ENCODE measurements at places on chromosomes 3 and 15.

GRCh38 chr3:69020424-69020823 lies 6.9 kb upstream of the EOGT start:
- no peak for DNase-seq

GRCh38 chr3:8839607-8840325 lies 70.4 kb upstream of the OXTR start:
- no peak for DNase-seq

DNA sequence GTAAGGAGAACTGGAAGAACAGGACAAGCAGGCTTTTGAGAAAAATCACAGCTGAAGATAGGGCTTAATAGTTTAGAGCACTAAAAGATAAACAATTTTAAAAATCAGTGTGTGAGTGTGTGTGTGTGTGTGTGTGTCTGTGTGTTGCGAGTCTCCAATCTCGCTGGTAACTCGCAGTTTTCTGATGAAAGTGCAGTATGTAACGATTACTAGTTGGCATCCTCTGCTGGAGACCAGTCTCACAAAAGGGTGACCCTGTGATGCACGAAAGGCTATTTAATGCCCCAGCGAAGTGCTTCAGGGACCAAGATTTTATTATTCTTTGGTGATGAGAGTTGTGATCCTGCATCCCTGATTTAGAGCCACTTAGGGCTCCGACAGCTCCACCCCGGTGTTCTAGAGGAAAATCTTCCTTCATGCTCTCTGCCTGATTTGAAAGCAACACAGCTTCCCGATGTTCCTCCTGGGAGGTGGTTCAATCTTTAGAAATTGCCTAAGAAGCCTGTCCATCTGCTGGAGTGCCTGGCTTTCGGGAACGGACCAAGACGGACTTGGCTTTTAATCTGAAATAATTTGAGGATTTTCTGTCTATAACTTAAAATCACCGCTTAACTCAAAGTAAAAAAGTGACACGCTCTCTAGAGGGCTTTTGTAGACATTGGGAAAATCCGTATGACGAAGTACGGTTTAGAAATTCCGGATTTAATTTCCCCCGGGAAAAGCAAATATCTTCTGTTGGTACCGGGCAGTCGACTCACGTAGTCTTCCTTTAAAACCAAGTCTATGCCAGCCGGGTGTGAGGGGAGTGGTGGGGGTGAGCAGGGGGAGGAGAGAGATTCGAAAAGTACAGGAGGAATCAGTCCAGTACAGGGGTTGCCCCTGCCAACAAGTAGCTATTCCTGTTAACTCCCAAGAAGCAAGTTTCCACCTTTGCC lies 1.1 kb upstream of the ALCAM start:
- no peak for DNase-seq

DNA sequence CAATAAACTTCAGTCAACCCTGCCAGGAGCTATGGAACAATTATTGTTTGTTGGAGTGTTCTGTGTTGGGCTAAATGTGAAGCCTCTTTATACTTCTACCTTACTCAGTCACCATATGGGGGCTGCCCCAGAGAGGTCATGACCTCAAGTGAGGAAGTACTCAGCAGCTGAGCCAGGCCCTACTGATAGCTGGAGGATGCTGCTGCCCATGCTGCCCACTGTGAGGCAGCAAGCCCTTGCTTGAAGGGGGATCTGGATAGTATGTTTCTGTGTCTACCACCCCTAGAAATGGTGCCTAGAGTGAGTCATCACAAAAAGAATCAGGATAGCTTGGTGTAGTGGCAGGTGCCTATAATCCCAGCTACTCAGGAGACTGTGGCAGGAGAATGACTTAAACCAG lies 4.5 kb upstream of the RPL24 start:
- DNase-seq, result no peak

- no peak for DNase-seq
Measured at GRCh38 chr15:48814286-48814685, 3.4 kb upstream of the CEP152 start.

DNA sequence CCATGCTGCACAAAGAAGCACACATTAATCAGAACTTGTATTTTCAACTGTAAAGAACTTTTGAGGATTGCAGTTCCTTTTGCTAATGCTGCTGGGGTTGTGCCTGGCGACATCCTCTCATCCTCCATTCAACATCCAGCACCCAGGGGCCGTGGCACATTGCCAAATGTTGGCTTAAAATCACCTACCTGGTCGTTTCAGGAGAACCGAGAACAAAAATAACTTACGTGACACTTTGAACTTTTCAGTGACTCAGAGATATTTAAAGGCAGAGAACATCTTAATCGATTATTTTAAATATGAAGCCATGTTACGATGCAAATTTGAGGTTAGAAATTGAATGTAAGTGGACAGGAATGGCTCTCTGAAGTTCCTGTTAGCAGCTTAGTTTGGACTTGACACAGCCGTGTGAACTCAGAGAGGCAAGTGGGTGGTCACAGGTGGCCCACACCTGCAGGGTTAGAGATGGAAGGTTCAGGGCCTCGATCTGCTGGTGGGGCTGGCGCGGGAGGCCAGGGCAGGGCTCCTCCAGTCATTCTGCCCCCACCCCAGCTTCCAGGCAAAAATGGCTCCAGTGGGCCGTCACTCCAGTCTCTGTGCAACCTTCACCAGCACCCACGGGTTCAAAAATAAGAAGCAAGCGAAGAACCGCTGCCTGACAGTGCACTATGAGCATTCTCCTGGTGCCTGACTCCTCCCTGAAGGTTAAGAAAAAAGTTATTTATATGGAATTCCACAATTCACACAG lies 12.2 kb downstream of the LRRK1 start:
- DNase-seq, result peak; percentile 64

- peak; percentile 46 for DNase-seq
Measured at GRCh38 chr15:65869954-65870871, 922 bp downstream of the RAB11A start.

DNA sequence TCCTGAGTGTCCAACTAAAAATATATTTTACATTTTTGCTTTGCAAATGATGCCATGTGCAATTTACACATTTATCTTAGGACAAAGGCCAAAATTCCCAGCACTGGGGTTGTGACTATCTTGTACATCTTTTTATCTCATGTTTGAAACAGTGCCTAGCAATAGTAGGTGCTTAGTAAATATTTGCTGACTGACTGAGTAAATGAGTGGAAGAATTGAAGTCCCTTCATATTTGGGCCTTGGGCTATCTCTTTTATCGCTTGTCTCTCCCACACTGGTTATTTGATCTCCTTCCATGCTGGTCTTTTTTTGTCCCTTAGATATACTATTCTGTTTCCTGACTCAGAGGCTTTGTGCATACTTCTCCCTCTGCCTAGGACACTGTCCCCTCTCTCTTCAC lies 213.1 kb upstream of the GOLGA6L4 start:
- no peak for DNase-seq

GRCh38 chr3:30342318-30343060 lies 263.9 kb upstream of the TGFBR2 start:
- DNase-seq, result no peak

GRCh38 chr3:192914848-192915247 lies 2.8 kb downstream of the MB21D2 start:
- DNase-seq, result no peak

DNA sequence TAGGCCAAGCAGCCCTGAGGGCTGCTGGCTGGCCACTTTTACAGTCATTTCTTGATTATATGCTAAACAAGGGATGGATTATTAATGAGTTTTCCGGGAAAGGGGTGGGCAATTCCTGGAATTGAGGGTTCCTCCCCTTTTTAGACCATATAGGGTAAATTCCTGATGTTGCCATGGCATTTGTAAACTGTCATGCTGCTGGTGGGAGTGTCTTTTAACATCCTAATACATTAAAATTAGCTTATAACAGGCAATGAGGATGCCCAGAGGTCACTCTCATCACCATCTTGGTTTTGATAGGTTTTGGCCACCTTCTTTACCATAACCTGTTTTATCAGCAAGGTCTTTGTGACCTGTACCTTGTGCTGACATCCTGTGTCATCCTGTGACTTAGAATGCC lies 11.7 kb upstream of the PYDC2 start:
- DNase-seq, result no peak

GRCh38 chr15:67819636-67820035 lies 5.7 kb upstream of the SKOR1 start:
- no peak for DNase-seq

GRCh38 chr15:91954292-91954691 lies 100.8 kb downstream of the SLCO3A1 start:
- no peak for DNase-seq

DNA sequence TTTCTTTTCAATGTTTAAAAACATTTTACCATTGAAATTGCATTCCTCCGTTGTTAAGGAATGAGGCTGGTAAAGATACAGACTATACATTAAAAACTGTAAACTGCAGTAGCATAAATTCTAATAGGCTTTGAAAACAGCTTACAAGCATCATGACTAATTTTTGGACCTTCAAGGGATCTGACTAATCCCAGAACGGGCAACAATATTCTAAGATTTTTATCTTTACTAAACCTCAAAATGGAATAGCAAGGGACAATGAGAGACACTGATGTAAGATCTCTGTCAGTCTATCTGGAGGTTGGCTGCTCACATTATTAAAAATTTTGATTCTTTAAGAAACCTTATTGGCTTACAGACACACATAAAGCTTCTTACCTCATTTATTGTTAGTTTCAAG lies 74.7 kb downstream of the BTD start:
- no peak for DNase-seq

DNA sequence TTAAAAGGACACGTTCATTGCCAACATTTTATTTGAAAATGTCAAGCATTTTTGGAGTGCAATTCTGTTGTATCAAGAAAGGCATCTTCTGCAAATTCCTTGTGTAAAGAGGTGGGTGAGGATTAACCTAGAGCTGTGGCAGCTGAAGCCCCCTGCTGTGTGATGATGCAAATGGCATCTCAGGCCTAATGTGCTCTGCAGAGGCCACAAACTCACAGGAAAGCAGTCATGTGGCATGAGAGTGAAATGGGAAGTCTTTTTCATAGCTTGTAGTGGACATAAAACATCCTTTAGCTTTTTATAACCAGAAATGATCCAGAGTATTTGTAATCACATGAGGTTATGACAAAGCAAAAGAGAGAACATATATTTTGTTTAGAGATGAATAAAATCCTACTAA lies 6.4 kb downstream of the CADM2 start:
- DNase-seq, result no peak

- DNase-seq, result no peak
Measured at GRCh38 chr3:69692761-69693160, 46.5 kb upstream of the MITF start.

DNA sequence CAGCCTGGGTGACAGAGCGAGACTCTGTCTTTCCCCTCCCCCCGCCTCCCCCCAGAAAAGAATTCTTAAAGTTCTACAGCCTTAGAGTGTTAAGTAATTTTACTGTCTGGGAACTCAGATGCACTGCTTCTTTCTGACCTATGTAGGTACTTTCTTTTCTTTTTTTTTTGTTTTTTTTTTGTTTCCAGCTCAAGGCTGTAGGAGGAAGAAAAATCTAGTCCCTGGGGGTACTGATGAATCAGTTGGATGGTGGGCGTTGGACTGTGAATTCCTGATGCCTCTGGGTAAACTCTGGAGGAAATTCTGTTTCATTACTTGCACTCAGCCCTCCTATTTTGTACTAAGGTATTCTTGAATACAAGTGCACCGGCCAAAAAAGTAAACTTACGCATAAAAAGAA lies 10.8 kb downstream of the GHRL start:
- no peak for DNase-seq

DNA sequence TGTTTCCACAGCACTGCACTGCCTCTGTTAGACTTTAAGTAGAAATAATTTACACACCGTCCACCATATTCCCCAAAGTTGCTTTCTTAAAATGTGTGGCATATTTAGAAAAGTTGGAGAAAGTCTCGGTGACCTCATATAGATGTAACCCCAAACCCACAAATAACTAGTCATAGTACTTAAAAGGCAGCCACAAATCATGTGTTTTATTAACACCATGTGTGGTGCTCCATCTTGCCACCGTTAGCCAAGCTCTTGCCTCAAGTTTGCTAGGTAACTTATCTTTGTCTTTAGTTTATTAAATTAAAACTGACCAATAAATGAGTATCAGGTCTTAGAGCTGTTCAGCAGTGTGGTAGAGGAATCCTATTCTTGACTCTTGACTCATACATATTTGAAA lies 257.9 kb downstream of the UBE2E2 start:
- no peak for DNase-seq

GRCh38 chr3:71763426-71763825 lies 9.8 kb downstream of the GPR27 start:
- DNase-seq, result no peak

- peak; percentile 86 for DNase-seq
Measured at GRCh38 chr3:125055913-125056745, at the start of gene HEG1. Gene HEG1, minus strand, starts transcription at chr3:125055997. Its CDS starts 107 bp downstream, at chr3:125055890.

DNA sequence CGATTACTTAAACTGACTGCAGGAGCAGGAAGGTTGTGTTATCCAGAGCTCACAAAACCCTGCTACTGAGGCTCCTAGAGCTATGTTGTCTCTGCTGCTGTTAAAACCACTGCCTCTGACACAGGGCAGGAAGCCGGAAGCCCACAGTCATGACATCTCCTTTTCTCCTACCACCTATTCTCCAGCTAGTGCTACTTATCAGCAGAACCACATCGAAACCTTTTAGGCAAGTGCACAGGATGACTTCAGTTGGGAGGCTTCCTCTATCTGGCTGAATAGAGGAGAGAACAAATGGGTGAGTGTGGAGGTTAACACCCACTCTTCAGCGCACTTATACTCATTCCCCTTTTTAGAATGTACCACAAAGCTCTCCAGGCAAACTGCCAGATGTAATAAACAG lies 638.0 kb downstream of the OTOL1 start:
- no peak for DNase-seq

All from GM06990 (cell line).